NB4 (cell line): ENCODE measurements at places on chromosomes 1 and 21.

GRCh38 chr1:229209816-229210215, 61.1 kb upstream of the RAB4A start:
- no peak for DNase-seq

- no peak for DNase-seq
These were observed 14.4 kb upstream of the TTC39A start for GRCh38 chr1:51344602-51345299.

DNA sequence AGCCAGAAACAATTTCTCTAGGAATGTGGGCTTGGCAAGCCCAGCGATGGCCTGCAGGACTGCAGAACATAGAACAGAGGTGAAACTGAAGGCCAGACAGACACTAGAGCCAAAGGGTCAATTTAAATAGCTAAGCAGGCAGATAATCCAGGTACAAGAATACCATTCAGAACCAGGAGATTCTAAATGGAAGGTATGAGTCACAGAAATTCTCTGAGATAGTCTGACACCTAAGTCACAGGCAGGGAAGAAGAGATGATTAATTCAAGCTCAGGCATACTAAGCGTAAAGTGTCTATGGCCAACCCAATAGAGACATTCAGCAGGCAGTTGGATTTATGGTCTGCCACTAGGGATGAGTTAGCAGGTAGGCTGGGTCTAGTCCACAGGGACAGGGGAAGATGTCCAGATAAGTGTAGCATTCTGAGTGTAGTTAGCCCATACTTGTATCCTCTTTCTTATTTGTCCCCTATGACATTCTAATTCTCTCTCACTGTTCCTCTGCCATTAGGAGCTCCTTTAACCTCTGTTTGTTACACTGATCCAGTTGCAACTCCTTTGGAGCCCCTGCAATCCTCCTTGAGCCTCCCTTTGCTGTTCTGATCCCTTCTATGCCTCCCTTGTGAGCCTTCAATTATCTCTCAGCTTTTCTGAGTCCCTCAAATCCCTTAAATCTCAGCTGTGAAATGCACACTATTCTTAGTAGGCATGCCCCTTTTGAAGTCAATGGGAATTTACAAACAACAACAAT, 383.8 kb downstream of the LMO4 start:
- DNase-seq: no peak

DNA sequence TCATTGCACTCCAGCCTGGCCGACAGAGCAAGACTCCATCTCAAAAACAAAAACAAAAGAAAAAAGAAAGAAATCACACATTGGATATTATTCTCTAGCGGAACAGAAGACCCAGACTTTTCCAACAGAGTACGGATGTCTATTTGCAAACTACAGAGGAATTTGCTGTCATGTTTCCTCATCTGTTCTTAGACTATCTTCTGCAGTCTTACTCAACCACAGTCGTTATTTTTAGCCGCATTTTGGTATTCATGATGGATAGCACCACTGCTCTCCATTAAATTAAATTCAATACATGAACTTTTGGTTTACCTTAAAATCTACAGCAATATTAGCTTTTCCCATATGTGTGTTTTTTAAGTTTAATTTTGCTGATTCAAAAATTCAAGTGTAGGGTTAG, 14.2 kb upstream of the HEATR1 start:
- no peak for DNase-seq

GRCh38 chr1:244273845-244274619, 177.7 kb downstream of the ADSS2 start:
- DNase-seq: peak; percentile 76

DNA sequence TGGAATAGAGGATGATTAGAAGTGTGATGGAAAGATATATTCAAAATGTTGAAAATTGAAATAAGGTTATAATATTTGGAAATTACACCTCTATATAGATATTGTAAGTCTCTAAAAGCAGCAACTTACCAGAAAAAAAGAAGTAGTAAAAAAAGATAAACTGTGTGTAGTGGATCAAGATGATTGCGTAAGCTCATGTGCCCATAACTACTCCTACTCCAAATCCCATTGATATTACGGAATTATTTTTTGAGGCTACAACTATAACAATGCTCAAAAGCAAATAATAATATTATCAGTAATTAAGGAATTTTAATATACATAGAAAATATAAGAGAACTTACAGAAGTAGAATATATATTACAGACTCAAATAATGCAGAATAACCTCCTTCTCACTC, 33.6 kb downstream of the CATSPERE start:
- DNase-seq: no peak

- peak; percentile 19 for DNase-seq
These were observed 233.6 kb upstream of the FMN2 start for GRCh38 chr1:239858057-239858456.

DNA sequence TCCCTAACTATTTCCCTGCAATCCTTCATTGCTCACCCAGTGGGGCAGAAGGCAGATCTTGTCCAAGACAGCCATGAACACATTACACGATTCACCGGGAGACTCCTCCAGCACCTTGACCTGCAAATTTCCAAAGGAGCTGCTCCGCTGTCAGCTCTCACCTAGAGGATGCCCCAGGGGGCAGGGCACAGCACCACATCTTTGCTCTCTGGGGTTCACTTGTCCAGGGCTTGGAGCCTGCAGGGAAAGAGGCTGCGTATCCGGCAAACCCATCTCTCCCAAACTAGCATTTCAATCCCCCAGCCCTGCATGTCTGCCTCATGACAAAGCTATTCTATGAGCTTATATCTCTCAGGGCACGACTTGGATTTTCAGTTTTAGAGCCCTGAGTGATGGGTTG, 35.1 kb upstream of the OLIG2 start:
- no peak for DNase-seq

- DNase-seq: no peak
These were observed 478.5 kb downstream of the ADGRL2 start for GRCh38 chr1:82279241-82279640.

GRCh38 chr1:54558434-54559030, 10.5 kb downstream of the ACOT11 start:
- no peak for DNase-seq

DNA sequence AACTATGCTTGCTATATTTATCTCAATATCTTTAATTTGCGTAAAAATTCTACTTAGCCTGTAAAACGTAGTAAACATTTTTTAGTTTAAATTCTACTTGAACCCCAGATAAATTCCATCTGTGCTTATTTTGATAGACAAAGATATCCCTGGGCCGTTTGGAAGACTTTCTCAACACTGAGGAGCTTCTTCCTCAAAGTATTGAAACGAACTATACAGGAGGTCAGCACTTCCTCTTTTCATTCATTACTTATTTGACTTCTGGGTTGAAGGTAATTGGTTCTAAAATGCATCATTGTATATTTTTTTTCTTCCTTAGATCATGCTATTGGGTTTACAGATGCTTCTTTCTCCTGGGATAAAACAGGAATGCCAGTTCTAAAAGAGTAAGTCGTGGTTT, 74.7 kb downstream of the HSPA13 start:
- DNase-seq: peak; percentile 62

DNA sequence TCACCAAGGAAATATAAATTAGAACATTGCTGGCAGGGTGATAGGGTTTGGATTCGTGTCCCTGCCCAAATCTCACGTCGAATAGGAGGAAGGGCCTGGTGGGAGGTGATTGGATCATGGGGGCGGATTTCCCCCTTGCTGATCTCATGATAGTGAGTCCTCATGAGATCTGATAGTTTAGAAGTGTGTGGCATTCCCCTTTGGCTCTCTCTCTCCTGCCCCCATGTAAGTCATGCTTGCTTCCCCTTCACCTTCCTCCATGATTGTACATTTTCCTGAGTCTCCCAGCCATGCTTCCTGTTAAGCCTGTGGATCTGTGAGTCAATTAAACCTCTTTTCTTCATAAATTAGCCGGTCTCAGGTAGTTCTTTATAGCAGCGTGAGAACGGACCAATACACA, 60.6 kb downstream of the VPS26C start:
- DNase-seq: no peak

DNA sequence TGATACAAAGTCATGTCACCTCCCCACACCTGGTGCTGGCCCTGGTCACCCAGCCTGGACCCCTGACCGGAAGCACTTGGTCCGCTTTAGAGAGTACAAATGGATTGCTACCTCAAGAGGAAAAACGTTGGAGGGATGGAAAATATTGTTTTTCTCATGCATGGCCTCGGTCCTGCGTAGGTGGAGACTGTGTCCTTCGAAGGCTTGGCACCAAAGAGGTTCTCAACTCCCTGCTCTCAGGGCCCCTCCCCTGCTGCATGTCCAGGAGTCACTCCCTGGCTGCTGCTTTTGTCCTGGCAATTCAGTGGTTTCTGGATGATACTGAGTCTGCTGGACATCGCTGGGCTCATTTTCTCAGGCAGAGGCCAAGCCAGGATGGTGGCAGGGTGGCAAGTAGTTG, 529.8 kb downstream of the KIF26B start:
- DNase-seq: no peak

DNA sequence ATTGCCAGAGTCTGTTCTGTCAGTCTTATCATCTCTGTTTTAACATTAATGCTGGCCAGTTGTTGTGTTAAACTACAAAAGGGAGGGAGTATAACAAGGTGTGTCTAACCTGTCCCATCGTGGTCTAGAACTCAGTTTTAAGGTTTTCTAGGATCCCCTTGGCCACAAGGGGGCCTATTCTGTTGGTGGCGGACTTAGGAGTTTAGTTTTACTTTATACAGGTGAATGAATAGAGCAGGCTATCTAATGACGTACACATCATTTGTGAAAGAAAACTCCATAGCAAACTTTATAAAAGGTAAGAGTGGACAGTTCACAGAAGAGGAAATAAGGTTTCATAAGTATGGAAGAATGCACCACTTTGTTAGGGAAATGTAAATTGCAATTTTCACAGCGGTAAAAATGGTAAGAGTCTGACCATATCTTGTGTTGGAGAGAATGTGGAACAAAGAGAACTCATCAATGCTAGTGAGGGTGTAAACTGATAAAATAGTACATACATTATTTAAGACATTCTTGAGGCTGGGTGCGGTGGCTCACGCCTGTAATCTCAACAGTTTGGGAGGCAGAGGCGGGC, 2.5 kb upstream of the ATF6 start:
- peak; percentile 41 for DNase-seq

DNA sequence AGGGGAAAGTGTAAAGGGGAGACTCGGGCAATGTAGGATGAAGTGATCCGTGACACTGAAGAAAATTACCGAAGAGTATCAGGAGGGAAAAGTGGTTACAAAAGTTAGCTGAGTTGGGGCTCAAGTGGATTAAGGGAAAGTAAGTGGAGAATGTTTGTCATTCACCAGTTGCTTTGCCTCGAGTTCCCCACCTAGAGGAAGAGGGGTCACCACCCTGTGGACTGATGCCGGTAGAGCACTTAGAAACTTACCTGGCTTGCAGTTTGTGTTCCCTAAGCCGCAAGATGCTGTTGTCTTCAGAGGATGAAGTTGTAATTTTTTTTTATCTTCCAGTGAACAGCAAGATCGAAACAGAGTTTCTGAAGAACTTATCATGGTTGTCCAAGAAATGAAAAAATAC, 1.0 kb downstream of the PER3 start:
- DNase-seq: no peak

DNA sequence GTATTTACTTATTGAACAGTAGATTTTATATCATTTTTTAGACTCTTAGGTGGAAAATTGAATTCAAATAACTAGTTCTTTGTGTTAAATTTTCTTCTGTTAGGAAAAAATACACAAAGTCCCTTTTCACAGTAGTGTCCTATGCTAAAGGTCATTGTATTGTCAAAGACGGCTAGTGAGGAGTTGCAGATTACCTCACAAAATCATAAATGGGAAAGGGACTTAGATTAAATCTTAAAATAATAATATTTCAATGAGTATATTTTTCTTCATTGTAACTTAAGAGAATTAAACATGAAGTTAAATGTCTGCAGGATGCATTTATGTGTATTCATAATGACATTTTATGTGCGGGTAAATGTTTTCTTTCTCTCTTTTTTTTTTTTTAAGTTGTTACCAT, 32.7 kb downstream of the LYPLAL1 start:
- no peak for DNase-seq

DNA sequence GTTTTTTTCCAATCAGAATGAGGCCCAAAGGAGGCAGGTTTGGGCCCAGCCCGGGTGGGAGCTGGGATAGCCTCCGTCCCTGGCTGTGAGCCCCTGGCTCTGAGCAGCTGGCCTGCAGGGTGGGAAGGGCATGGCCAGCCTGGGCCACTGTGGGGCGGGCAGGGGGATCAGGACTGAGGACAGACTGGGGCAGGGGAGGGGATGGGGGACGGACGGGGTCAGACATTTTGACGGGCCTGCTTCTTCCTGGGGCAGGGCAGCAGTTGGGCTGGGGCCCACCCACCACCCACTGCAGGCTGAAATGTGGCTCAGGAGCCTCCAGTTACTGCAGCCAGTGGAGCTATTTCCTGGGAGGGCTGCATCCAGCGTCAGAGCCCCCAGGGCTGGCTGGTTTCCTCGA, 2.5 kb upstream of the SLC6A9 start:
- DNase-seq: no peak

GRCh38 chr1:229027622-229028182, 243.2 kb upstream of the RAB4A start:
- peak; percentile 98 for DNase-seq

- DNase-seq: no peak
These were observed 72.1 kb downstream of the SLC45A1 start for GRCh38 chr1:8389958-8390535.

GRCh38 chr1:204621396-204621795, 64.1 kb downstream of the LRRN2 start:
- no peak for DNase-seq

DNA sequence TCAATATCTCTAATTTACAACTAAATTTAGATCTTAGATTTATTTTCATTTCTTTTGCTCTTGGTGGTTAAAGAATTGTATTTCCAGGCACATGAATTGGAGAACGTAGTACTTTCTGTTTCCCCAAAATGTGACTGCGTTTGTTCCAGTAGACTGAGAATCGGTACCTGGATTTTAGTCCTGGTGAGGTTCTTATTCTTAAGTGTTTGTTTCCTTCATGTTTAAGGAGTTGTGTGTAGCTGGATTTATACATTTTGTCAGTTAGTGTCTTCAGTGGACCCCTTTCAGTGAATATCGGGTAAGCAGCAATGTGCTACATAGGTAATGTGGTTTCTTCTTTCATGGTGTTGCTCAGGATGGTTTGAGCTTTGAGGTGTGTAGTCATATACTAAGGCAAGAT, 6.8 kb downstream of the MIER1 start:
- peak; percentile 16 for DNase-seq

GRCh38 chr21:35096959-35097358, 47.9 kb upstream of the RUNX1 start:
- no peak for DNase-seq

GRCh38 chr1:31639543-31639942, 5.1 kb downstream of the PEF1 start:
- DNase-seq: peak; percentile 58

- no peak for DNase-seq
These were observed 152.9 kb downstream of the NPHP4 start for GRCh38 chr1:5839161-5839880.
